ENCODE measurements at places on chromosomes 6 and 20. TPM values are rescaled to one million over a fixed set of nuclear protein-coding genes. Genes with fewer than 3 reads are reported as not detected.

The TRIM40 gene
- not detected for total RNA-seq

The XKR7 gene
- not detected for total RNA-seq

The IL17A gene
- not detected for total RNA-seq

The EPPIN gene
- total RNA-seq, result not detected

The PRL gene
- total RNA-seq, result not detected

The VIP gene
- total RNA-seq, result 0.16 TPM

The BTNL2 gene
- total RNA-seq, result not detected

The ULBP2 gene
- total RNA-seq, result 4.7 TPM

The TINAG gene
- not detected for total RNA-seq

The CBLN4 gene
- not detected for total RNA-seq

The HLA-DMB gene
- total RNA-seq, result 1.0 TPM

The OOEP gene
- total RNA-seq, result not detected
